ENCODE measurements at places on chromosomes 4 and X. TPM values are rescaled to one million over a fixed set of nuclear protein-coding genes. Genes with fewer than 3 reads are reported as not detected.

Gene ADH1B
- 3.2 TPM for total RNA-seq

Gene TMEM156
- not detected for total RNA-seq

Gene PABPC5
- total RNA-seq, result 5.2 TPM

Gene FGG
- 0.22 TPM for total RNA-seq

Gene DRP2
- 0.13 TPM for total RNA-seq

Gene ASMT
- total RNA-seq, result not detected

Gene SMIM31
- total RNA-seq, result 0.11 TPM

Gene RNF4
- total RNA-seq, result 59.2 TPM

Gene IRS4
- total RNA-seq, result not detected

Data from articular chondrocyte of knee joint (primary cell).